Fibroblast of villous mesenchyme (primary cell): ENCODE measurements at places on chromosomes 12 and 14. TPM values are rescaled to one million over a fixed set of nuclear protein-coding genes. Genes with fewer than 3 reads are reported as not detected.

The MRPL51 gene
- total RNA-seq, result 86.8 and 101 TPM in 2 replicates

GRCh38 chr12:23888396-23889068 is 60.9 kb downstream of the SOX5 start:
- DNase-seq, result no peak

The AREL1 gene
- total RNA-seq, result 39.0 and 44.5 TPM in 2 replicates

The DPF3 gene
- total RNA-seq, result 6.8 and 10.4 TPM in 2 replicates

The KLRD1 gene
- total RNA-seq, result under 0.01 and 0.86 TPM in 2 replicates

The EIF2S3B gene
- 3.5 and 9.5 TPM in 2 replicates for total RNA-seq

GRCh38 chr14:91737619-91738018 is 5.7 kb upstream of the CATSPERB start:
- DNase-seq, result no peak

The OAS3 gene
- 10.3 and 12.5 TPM in 2 replicates for total RNA-seq

- DNase-seq, result no peak
Measured at GRCh38 chr12:68759852-68760251, 13.9 kb downstream of the SLC35E3 start.

DNA sequence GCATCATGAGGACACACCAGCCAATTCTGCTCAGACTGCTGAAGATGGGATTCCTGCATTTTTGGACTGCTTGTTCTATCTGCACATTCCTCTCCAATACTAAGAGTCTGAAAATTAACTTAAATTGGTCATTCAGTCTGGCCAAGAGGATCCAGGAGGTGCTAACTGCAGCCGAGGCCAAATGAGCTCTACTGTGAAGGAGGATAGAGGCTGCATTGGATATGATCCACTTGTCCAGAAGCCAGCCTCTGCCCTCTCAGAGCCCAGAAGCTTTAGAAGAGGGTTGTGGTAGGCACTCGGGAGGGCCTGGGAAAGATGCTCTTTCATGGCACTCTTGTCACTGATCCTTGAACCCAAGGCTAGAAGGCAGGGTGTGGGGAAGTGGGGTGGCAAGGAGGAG is 37.1 kb upstream of the PLEK2 start:
- DNase-seq, result no peak

GRCh38 chr12:7210642-7211151 is 21.2 kb downstream of the PEX5 start:
- no peak for DNase-seq

- DNase-seq, result no peak
Measured at GRCh38 chr12:103964805-103965204, 867 bp upstream of the TDG start.

- peak; percentile 14 for DNase-seq
Measured at GRCh38 chr12:66044731-66045130, 85.8 kb downstream of the LLPH start.

The IL23A gene
- total RNA-seq, result 0.32 TPM in 1 of 2 replicates, not detected in the other

The RAB21 gene
- total RNA-seq, result 9.3 and 12.5 TPM in 2 replicates

DNA sequence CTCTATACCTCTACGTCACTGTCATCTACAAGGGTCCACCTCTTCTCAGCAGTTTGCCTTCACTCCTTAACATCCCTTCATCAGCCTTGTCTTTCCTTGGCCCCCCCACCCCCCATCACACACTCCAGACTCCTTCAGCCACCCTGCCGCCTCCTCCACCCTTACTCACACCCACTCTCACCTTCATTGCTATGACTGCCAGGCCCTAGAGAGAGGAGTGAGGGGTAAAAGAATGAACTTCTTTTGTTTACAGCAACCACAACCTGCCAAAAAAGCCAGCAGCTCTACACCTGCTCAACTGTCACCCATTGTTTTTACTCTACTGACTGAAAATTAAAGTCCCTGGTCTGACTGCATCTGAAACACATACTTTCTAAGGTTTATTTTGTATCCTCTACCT is 112.8 kb downstream of the DUSP6 start:
- no peak for DNase-seq

The HECTD4 gene
- total RNA-seq, result 33.2 and 37.1 TPM in 2 replicates

The CLEC6A gene
- not detected in 2 replicates for total RNA-seq

The SRRM4 gene
- not detected in 2 replicates for total RNA-seq

GRCh38 chr14:77979666-77980351 is 179.9 kb downstream of the ADCK1 start:
- DNase-seq, result no peak

GRCh38 chr12:54684636-54685630 is 36.8 kb upstream of the DCD start:
- no peak for DNase-seq

DNA sequence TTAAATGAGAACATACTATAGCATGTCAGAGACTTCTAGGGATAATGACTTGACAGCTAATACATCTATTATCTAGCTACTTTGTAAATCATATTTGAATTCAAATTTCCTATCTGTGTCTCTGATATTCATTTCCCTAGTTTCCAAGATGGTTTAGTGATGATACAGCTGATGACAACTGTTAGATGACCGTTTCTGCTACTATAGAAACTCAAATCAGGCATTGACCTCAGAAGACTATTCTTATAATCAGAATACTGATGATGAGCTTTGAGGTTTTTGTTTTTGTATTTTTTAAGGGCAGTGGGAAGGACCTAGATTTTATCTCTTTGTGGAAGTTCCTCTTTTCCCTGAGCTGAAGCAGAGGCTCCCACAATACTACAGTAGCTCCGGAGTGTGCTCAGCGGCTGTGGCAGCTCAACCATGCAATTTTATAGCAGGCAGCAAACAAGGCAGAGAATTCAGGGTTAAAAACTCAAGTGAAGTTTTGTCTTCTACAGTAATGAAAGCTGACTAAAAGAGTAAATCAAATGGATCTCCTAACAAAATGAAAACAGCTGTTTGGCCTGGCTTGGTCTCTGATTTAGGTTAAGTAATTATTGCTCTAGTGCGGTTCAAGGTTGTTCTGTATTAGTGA is 145.1 kb downstream of the SLC25A21 start:
- peak; percentile 43 for DNase-seq

The KLRG1 gene
- total RNA-seq, result 0.32 and 0.43 TPM in 2 replicates

DNA sequence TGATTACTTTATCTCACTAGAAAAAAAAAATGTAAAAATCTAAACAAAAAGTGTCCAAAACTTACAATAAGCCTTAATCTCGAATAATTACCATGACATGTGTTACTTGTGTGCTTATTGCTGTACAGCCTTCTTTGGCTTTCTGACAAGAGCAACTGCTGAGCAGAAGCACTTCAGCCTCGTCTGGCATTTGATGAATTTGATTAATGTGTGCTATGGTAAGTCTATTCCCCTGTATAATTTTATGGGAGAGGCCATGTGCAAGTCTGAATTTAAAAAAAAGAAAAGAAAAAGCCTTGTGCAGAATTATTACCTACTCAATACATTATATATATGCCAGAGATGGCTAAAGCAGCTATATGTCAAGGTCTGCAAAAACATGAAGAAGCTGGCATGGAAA is 113.9 kb downstream of the AEBP2 start:
- no peak for DNase-seq

The ANG gene
- total RNA-seq, result 1.7 and 4.5 TPM in 2 replicates

The GLIPR1 gene
- 51.5 and 60.0 TPM in 2 replicates for total RNA-seq

The GLIPR1L1 gene
- not detected in 2 replicates for total RNA-seq

DNA sequence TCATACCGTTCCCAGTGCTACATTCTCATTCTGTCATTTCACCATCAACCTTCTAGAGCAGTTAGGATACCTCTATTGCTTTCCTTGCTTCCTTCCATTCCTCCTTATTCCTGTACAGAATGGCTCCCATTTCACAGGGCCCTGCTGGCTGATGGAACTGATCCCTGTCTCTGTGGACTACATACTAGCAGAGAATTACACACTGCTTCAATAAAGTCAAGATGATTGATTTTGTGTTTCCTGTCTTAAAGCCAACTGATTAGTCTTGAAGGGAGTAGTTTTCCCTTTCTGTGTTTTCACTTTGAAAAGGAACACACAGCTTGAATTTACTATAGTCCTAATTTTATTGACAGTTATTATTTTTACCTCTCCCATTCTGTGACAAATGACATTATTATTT is 130.1 kb downstream of the ST8SIA1 start:
- DNase-seq, result no peak

The TMEM229B gene
- 0.43 and 0.64 TPM in 2 replicates for total RNA-seq

DNA sequence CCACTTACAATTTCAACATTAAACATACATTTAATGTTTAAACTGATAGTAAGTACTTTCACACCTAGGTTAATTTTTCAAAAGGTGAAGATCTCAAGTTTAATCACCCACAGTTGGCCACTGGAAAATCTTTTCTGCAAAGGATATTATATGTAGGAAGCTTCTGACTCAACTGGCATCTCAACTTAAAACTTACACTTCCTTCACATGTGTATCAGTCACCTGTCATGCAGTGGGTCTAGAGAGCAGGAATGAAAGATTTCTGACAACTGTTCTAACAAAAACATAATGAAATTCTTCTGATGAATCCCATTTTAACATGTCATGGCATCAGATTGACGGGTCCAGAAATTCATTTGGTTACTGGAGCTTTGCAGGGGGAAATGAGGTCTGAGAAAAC is 192.8 kb downstream of the KLHL28 start:
- no peak for DNase-seq

DNA sequence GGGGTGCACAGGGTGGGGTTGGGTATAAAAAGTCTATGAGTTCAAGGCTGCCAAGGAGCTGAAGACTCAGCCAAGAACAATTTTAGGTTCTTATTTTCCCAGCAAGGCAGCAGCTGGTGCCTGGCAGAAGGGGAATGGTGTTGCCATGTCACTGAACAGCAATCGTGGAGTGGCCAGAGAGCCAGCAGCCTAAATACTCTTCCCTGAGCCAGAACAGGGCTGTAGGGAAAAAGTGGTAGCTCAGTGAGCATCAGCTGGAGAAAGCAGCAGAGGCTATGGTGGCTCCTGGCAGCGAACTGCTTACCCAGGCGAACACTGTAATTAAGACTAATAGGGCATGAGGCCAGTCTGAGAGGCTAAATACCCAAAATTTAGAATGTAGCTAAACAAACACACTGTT is 334.9 kb downstream of the RMST start:
- no peak for DNase-seq

DNA sequence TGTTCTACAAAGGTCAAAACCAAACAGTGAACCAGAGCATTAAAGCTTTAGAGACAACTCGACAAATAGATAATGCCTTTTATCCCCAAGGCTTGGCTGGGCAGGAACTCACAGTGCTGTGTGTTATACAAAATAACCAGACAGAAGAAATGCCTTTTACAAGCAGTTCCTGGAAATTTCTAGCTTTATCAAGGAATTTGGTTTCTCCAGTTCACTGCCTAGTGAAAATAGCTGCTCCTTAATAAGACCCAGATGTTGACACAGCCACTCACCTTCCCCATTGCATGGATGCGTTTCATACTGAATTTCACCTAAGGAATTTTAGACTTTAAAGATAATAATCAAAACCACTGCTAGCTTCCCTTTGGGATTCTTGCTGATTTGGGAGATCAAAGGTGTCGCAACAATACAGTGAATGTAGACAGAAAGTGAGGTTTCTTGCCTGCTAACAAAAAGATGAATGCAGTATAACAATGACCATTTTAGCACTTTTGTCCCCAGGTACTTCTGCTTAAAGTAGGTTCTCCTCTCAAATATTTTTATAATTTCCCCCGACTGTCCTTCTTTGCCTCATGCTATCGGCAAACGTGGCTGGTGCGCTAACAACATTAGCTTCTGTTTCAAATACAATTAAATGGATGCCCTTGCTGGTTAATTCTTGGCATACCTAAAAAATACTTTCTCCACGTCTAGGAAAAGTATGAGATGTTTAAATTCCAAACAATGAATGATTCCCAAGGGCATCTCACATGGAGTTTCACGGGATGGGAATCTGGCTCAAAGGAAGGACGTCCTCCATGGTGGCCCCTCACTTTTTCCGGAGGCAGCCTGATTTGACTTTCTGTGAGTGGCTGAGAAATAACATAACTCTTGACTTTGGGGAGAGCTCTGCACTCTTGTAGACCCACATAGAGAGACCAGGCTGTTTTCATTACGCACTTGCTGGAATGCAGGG is 162.4 kb downstream of the C12orf75 start:
- DNase-seq, result peak; percentile 70

The KRT78 gene
- not detected in 2 replicates for total RNA-seq
